ENCODE measurements at places on chromosomes 7 and 10. TPM values are rescaled to one million over a fixed set of nuclear protein-coding genes. Genes with fewer than 3 reads are reported as not detected.

DNA sequence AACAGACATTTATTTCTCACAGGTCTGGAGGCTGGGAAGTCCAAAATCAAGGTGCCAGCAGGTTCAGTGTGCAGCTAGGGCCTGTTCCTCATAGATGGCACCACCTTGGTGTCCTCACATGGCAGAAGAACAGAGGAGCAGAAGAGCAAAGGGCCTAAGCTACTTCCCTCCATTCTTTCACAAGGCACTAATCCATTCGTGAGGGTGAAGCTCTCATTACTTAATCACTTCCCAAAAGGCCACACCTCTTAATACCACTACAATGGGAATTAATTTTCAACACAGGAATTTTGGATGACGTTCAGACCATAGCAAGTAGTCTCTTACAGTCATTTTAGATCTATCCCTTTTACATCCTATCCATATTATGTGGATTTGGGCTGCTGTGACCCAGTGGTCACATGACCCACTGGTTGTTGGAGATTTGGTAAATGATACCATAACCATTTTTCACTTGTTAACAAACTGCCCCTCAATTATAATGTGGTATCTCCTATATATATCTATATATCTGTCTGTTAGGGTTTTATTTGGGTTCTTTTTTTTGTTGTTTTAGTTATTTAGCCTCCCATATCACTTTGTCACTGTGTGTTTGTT lies 63.4 kb downstream of the BBS9 start:
- H3K27ac ChIP-seq, result no peak overlapping the region
- H3K4me1 ChIP-seq, result peaks cover 8% of the 10 kb centered on the region
- DNase-seq, result no peak
- no peaks in the 10 kb centered on the region for H3K27me3 ChIP-seq

GRCh38 chr7:95607561-95607960 lies 11.2 kb upstream of the PDK4 start:
- no peak overlapping the region for H3K4me3 ChIP-seq
- H3K27me3 ChIP-seq, result no peaks in the 10 kb centered on the region
- peak; percentile 17 for DNase-seq
- H3K4me1 ChIP-seq, result peaks cover 32% of the 10 kb centered on the region
- H3K27ac ChIP-seq, result peak overlapping the region; percentile 95

DNA sequence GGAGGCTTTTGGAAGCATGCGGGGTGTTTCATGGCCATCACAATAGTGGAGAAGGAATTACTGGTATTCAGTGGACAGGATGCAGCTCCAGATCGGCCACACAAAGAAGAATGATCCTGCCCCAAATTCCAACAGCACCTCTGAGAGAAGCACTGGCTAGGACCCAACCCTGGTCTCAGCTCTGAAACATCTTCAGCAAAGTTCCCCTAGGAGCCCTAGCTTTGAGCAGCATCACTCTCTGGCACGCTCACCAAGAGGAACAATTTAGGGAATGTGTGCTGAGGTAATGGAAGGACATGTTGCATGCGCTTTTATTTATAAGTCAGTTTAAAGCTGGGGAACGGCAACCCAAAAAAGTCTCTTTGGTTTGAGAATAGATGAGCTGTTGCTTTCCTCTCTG lies 5.5 kb upstream of the OPN1SW start:
- peak overlapping the region; percentile 65 for H3K27ac ChIP-seq
- no peak overlapping the region for H3K4me3 ChIP-seq
- no peaks in the 10 kb centered on the region for H3K27me3 ChIP-seq
- peaks cover 3% of the 10 kb centered on the region for H3K4me1 ChIP-seq

GRCh38 chr10:67539312-67539711 lies 156.7 kb downstream of the CTNNA3 start:
- no peak overlapping the region for H3K4me3 ChIP-seq
- no peak overlapping the region for H3K27ac ChIP-seq
- H3K4me1 ChIP-seq, result no peaks in the 10 kb centered on the region
- no peaks in the 10 kb centered on the region for H3K36me3 ChIP-seq

- H3K4me1 ChIP-seq, result no peaks in the 10 kb centered on the region
- H3K4me3 ChIP-seq, result no peak overlapping the region
- no peak for DNase-seq
- H3K27ac ChIP-seq, result no peak overlapping the region
- no peaks in the 10 kb centered on the region for H3K36me3 ChIP-seq
Measured at GRCh38 chr7:11239316-11239715, 265.6 kb downstream of the PHF14 start.

DNA sequence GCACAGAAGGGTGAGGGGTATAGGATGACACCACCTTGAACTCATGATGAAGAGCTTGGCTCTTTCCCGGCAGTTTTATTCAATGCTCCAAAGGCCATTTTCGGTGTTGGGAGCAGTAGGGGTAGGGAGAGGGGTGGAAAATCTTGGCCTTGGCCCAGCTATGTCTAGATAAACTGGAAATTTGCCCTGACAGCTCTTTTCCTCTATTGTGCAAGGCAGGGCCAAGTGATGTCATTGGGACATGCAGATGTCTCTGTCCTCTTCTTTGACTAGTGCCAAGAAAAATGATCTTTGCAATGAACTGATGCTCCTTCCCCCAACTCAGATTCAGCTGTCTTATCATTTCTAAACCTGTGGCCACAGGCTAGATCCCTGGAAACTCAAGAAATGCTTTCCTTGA lies 27.7 kb upstream of the PRKCQ start:
- no peaks in the 10 kb centered on the region for H3K4me1 ChIP-seq
- H3K27ac ChIP-seq, result no peak overlapping the region
- H3K36me3 ChIP-seq, result no peaks in the 10 kb centered on the region
- peaks cover 25% of the 10 kb centered on the region for H3K27me3 ChIP-seq

The BTBD16 gene
- not detected for total RNA-seq
